ENCODE measurements at places on chromosomes 2 and 18.

GRCh38 chr2:105391763-105392662 lies 6.8 kb downstream of the FHL2 start:
- DNase-seq: no peak

- DNase-seq: no peak
Measured at GRCh38 chr2:233798335-233799086, 20.4 kb downstream of the MROH2A start.

- no peak for DNase-seq
Measured at GRCh38 chr2:207334301-207334623, 168.5 kb upstream of the KLF7 start.

GRCh38 chr2:157258520-157259326 lies 1.2 kb downstream of the GALNT5 start:
- no peak for DNase-seq

All from stimulated activated CD4-positive, alpha-beta T cell treated with anti-CD3 and anti-CD28 coated beads, Interleukin-12 subunit alpha, Interleukin-12 subunit beta, amount 100 ng/mL, for 24 hours (primary cell).